ENCODE measurements at places on chromosomes 11 and 22.

DNA sequence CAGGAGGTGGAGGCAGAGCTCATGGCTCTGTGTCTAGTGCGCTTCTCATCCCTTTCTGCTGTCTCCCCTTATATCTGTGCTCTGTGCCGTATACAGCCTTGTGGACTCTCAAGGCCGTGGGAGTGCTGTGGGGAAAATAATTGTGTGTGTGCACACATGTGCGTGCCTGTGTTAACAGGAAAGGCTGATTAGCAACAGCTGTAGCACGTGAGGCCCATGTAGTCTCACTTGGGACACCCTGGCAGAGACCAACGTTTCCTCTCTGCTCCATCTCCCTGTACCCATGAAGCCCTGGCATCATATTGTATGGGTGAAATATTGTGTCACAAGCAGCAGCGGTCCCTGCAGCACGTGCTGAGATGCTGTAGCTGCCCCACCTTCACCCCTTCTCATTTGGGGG is 109.3 kb downstream of the LRRC32 start:
- DNase-seq, result no peak

- no peak for DNase-seq
Measured at GRCh38 chr11:636511-637332, at the start of gene DRD4. DRD4 (plus strand) TSS chr11:637269; CDS start chr11:637305, 36 bp downstream.

DNA sequence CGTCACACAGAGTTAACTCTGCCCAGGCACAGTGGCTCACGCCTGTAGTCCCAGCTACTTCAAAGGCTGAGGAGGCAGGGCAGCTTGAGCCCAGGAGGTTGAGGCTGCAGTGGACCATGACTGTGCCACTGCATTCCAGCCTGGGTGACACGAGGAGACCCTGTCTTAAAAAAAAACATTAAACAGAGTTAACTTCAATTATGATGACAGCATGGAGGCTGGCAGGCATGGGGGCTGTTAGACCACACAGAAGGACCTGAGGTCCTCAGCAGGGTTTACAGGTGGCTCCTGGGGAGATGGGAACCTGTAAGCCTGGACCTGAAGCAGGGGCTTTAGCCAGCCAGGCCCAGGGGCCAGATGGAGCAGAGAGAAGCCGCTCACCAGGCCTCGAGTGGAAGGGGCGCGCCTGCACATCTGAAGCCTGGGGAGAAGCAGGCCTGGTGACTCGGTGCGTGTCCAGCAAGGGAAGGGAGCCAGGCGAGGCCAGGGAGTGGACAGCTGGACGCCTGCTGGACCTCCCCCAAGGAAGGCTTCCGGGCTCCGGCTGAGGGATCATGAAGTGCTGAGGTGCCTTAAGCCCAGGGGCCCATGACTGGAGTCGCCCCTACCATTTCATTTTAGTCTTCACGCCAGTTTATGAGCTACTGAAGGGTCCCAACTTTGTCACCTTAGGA is 25.3 kb downstream of the RPUSD4 start:
- no peak for DNase-seq

GRCh38 chr22:41979423-41980250 is 10.4 kb downstream of the SEPTIN3 start:
- no peak for DNase-seq

- no peak for DNase-seq
Measured at GRCh38 chr11:10858439-10859325, 829 bp upstream of the ZBED5 start.

Measured in forelimb muscle (tissue), 1 donor.